Lung (tissue), 17 donors: ENCODE measurements at places on chromosomes 7 and 10.

- DNase-seq = no peak
Observed at GRCh38 chr7:116653204-116653603, 18.8 kb upstream of the MET start.

DNA sequence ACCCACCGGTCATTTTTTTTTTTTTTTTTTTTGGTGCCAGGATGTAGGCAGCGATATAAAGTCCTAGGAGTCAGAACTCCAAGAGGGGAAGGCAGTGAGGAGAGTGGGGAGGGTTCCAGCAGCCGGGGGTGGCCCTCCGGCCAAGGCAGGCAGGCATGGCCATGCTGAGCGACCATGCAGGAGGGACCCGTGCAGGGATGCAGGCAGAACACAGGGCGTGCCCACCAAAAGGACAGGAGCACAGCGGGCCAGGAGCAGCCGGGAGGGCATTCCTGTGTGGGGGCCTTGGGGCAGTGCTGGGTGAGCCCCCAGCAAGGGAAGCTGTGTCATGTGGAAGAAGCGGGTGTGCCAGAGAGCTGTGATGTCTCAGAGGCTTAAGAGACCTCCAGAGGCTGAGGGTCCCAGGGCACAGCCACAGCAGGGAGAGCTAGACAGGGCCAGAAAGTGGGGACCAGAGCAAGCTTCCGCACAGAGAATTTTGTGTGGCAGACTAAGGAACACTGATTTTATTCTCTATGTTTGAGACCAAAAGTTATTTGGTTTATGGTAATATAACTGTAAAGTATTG, 5.7 kb downstream of the ZFAND2A start:
- no peak for DNase-seq

DNA sequence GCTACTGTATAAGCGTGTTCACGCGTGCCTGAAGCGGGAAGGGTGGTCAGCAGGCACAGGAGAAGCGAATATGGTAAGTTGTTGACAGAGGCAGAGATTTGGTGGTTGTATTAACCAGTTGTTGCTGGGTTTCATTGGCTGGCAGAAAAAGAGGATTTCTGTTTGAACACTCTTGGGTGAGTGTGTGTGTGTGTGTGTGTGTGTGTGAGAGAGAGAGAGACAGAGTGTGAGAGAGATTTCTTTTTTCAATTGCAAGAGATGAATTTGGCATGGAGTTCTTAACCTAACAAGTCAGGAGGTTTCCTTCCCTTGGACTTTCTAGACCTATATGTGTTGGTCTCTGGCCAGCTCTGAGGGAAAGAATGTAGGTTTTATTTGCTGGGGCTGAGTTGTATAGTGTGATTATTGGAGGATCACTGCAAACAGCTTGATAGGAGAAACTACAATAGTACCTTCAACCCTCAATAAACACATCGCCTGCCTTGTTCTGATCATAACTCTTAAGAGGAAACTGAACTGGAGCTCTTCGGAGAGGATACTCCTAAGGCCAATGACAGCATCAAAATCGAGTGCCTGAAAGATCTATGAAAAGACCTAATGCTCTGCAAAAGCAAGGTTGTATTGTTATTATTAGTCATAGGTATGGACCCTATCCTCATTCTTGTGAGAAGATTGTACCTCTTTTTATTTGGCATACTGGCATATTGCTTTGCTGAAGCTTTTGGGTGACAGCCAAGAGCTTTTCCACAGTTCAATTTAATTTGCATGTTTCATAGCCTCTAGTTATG, 1.2 kb downstream of the MCU start:
- peak; percentile 27 for DNase-seq

DNA sequence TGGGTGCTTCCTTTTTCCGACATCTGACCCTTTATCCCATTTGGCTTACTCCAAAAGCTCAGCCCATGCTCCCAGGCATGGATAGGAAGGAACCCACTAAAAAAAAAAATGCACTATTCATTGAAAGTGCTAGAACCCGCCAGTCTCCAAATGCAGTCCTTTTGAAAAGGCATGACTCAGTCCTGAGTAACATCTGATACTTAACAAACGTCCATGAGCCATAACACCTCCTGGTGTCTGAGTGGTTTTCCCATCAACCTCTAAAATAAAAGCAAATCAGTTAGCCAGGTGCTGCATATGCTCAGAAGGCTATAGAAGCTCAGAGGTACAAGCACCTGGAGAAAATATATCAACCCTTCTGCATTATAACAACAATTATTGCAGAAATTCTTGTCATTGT, 45.0 kb upstream of the CACUL1 start:
- no peak for DNase-seq

DNA sequence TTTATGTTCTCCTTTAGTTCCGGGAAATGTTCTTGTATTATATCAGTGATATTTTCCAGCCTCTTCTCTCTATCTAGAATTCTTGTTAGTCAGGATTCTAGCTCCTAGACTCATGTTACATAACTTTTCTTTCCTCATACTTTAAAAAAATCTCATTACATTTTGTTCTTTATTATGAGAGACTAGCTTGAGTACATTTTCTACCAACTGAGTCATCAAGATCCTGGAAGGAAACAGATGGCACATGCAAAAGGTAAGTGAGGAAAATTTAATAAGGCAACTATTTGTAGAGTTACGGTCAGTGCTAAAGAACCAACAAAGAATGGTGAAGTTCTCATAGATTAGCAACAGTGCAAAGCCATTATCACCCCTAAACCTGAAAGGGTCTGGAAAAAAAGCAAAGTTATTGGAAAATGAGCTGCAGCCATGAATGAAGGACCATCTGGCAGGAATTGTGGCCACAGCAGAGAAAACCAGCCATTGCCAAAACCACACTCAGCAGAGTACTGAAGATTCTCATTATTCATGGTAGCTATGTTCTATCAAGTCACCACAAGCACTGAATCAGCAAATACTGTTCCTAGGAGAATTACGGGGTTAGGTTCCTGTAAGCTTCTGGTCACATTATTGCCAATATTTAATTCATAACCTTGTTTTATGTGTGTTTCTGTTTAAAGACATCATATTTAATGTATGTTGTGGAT, 98.3 kb upstream of the C7orf33 start:
- DNase-seq = no peak

DNA sequence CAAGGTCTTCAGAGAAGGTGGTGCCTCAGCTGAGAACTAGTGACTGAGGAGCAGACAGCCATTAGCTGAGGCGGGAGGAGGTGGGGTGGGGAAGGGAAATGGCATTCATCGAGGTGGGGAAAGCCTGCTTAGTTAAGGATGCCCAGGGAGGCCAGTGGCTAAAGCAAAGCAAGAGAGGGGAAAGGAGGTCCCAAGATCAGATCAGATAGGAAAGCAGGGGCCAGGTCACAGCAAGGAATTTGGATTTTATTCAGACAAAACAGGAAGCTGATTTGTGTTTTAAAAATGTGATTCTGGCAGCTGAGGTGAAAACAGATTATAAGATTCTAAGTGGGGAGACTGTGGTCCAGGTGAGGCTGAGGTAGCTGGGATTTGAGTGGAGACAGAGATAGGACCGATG, 45.8 kb downstream of the CNNM1 start:
- DNase-seq = no peak

DNA sequence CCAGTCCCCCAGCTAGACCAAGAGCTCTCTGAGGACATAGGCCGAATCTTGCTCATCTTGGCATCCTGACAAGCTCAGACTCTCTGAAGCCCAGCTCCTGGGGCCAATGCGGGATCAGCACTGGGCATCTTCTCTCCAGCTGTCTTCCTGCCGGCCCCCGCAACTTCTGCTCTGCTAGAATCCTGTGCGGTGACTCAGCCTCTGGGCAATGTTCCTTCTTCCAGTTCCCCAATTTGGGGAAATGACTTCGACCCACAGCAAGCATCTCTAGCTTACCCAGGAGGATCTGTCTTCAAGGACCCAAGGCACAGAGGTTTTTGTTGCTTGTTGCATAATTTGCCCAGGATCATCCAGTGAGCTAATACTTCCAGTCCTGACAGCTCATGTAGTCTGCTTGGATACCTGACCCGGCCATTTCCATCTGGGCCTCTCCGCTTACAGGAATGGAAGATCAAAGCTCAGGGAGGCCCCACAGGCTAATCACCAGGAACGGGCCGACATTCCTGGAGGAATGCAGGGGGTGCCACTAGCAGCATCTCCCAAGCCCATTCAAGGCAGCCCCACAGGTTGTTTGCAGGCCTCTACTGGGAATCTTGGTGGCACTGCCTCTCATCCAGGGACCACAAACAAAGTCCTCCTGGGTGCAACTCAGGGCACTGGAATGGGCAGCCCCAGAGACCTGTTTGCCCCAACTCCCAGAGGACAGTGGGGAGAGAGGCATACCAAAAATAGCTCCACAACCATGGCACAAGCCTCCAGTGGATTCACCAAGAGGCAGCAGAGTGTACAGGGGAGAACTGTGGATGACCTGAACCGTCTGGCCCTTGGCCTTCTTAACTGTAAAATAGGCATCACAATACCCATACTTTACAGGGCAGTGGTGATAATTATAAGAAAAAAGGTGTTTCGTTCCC, 151.9 kb downstream of the NEURL1 start:
- DNase-seq = no peak

DNA sequence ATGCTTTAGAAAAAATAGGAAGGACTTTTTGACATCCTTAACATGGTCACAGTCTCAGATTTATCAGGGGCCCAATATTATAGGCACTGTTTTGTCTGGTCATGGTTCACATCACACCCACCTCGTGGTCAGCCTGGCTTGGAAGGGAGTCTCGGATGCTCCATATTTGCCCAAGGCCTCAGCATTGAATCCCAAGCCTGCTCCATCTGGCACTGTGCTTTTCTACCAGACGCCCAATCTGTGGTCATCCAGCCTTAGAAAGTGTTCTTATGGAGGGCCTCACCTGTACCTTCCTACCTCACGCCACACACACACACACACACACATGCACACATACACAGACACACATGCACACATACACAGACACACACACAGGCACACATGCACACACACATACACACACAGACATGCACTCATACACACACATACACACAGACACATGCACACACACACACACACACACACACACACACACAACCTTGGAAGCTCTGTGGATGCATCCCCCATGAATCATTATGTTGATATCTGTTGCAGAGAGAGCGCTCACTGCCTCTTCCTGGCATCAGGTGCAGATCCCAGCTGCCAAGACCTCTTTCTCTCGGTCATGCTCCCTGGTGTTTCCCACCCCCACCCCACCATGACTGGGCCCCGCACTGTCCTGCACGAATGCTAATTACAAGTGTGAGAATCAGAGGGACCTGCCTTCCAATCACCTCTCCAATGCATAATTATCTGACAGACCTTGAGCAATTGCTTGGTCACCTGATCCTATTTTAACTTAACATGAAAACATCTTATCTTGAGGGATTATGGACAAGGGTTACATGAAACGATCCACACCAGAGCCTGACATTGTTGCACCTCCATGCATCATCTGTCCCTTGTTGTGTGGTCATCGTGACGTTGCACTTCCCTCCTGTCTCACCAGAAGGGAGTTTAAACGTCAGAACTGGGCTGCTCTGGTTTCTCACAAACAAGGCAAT, 122.7 kb upstream of the TMEM72 start:
- no peak for DNase-seq

DNA sequence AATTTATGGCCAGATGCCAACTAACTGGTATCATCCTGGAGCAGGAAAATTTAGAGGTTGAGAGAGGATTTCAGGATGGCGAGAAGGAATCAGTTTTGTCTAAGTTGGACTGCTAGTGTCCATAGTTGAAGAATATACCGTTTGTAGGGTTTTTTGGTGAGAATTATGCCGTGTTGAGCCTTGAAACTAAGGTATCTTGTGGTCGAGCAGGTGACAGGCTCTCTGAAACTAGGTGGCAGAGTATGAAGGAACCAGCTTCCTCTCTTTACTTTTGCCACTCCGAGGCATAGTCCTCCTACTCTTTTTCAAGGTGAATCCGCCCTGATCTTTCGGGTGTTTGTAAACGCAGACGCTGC, 9.7 kb downstream of the MDFIC start:
- no peak for DNase-seq

- DNase-seq = no peak
Observed at GRCh38 chr10:71158902-71159301, 53.5 kb upstream of the UNC5B start.

GRCh38 chr10:118838364-118838763, 83.6 kb upstream of the CACUL1 start:
- DNase-seq = no peak

DNA sequence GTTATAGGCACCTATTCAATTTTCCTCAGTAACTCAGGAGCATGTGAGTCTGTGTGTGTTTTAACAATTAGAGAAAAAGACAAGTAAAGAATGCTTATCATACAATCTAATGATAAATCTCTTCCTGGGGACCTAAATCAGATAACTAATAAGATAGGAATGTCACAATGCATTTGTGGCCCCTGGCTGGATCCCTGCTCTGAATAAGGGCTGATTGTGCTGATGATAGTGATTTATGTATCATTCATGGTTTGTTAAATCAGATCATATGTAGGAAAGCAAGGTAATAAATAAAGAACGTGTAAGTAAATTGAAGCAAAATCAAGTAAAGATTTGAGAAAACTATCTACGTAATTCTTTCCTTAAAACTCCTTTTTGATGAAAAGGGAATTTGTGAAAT, 145.9 kb downstream of the C7orf25 start:
- no peak for DNase-seq

GRCh38 chr10:81874875-81875466, at the start of gene NRG3:
Gene NRG3 (plus strand): TSS chr10:81875194.
- DNase-seq = no peak

DNA sequence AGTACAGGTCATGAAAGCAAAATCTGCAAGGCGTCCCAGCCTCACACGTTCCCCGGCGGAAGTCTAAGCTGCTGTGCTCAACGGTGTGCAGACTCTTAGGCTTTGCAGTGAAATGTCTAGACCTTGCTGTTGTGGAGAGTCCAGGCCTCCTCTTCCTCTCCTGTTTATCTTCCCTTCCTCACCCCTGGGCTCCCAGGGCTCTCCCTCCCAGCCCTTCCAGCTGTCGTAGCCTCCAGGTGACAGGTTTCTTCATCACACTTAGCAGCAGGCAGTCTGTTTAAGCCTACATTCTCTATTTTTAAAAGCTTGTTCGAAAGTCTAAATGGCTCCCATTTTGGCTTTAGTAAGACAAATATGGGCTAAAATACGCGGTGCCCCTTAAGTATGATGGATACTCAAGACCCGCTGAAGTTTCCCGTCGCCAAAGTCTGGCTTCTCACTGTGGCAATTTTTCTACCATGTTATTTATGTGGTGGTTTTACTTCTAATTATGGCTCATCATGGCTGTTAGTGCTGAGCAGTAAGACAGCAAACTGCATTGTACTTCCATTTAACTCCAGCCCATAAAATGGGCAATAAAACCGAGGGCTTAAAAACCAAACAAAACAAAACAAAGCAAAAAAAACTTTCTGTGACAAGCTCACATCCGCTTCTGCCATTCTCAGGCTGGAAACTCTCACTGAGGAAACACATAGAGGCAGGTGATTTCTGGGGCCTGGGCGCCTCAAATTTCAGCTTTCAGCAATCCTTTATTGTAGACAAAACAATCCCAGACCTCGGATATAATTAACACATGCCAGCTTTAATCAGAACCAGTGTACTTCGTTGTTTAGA, 243.2 kb downstream of the SNX10 start:
- DNase-seq = no peak

- no peak for DNase-seq
Observed at GRCh38 chr10:130412317-130412716, 276.1 kb downstream of the GLRX3 start.
